ENCODE measurements at places on chromosomes 5 and 9.

DNA sequence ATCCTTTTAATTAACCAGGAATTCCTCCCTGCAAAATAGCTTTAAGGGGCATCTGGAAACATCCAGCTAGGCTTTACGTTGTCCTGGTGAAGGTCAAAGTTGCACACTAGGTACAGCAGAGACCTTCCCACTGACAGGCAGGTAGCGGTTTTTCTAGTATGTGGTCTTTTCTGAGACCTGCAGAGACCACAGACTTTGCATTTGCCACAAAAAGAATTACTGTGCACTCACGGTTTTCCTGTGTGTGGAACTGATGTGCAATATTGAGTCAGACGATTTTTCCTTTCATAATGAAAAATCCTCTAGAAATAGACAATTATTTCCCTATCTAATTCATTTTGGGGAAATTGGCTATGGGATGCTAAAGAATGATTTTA, 417.0 kb upstream of the ADAMTSL1 start:
- no peak for DNase-seq

DNA sequence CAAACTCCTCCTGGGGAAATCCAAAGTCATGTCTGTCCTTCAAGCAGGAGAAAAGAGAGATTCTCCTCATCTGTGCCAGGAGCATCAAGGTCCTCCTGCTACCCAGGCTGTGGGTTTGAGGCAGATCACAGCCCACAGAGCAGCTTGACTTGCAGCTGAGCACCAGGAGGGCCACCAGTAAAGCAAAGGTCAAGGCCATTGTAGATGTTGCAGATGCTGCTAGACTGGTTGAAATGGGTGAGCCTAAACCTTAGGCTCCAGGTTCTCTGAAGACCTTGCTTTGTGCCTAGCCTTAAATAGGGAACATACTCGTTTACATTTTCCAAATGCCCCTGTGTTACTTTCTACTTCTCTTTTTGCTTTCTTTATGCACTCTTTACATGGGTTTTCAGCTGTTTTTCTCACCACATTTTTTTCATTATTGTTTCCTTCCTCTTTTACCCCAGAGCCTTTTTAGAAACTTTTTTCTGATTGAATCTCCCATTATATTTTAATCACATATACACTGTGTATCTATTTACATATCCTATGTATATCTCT, at the start of gene IFNA2:
IFNA2 (minus strand) TSS at position 268 of the 540 bp plus-strand sequence; CDS start at position 199, 69 bp downstream.
- DNase-seq, result no peak

DNA sequence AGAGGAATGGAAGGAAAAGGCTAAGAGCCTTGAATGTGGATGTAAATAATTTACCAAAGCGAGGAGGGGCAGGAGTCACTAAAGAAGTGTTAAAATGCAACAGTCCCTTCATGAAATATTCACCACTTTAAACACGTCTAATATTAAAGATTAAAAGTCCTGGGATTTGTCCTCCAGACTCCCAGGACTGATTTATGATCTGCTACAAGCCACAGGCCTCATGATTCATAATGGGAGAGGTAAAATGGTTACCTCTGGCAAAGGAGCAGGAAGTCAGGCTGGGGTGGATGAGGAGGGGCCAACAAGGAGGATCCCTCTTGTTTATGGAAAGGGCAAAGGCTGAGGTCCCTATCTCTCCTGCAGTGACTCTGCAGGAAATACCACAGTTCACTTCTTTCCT, 292.4 kb downstream of the TRIM32 start:
- DNase-seq, result no peak

- no peak for DNase-seq
Observed at GRCh38 chr9:13990994-13991393, 322.9 kb downstream of the NFIB start.

GRCh38 chr9:87567001-87567400, 69.3 kb downstream of the DAPK1 start:
- DNase-seq, result no peak

- peak; percentile 73 for DNase-seq
Observed at GRCh38 chr9:136403538-136403914, 3.6 kb upstream of the SNAPC4 start.

DNA sequence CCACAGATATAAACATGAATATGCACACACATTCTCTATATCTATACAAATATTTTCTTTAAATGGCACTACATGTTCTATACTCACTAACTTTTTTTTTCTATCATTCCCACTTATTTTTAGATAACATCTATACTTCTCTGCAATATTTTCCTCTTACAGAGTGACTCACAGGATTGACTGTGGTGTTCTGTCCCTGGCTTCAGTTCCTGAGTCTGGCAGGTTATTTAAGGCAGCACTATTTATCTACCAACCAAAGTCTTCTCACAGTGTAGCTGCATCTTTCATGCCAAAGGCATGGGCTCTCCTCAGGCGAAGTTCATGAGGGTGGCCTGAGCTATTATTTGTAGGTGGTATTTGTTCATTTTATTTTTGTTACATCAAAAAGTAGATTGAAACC, 409.0 kb downstream of the PRR16 start:
- DNase-seq, result no peak

DNA sequence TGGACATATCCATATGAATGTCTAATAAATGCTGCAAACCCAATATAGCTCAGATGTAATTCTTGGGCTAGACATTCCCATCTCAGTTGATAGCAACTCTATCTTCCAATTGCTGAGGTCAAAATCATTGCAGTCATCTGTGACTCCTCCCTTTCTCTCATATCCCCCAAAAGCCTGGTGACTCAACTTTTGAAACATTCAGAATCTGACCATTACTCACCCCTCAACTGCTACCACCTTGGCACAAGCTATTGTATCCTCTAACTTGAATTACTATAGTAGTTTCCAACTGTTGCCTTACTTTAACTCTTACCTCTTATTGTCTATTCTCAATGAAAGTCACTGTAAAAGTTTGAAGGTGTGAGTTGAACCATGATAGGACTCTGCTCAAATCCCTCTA, 600.1 kb upstream of the RGMB start:
- DNase-seq, result no peak

DNA sequence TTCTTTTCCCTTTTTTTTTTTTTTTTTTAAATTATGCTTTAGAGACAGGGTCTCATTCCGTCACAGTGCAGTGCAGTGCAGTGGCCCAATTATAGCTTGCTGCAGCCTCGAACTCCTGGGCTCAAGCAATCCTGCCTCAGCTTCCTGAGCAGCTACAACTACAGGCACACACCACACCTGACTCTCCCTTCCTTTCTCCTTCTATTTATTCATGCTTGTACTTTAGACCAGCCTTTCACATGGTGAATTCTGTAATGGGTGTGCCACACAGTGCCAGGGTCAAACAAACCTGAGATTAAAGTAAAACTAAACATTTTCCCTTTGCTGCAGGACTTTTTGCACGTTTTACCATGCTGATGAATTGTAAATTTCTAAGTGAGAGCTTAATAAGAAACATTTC, 8.0 kb downstream of the SH3RF2 start:
- no peak for DNase-seq

- no peak for DNase-seq
Observed at GRCh38 chr9:72661401-72662135, 140.2 kb downstream of the TMC1 start.

DNA sequence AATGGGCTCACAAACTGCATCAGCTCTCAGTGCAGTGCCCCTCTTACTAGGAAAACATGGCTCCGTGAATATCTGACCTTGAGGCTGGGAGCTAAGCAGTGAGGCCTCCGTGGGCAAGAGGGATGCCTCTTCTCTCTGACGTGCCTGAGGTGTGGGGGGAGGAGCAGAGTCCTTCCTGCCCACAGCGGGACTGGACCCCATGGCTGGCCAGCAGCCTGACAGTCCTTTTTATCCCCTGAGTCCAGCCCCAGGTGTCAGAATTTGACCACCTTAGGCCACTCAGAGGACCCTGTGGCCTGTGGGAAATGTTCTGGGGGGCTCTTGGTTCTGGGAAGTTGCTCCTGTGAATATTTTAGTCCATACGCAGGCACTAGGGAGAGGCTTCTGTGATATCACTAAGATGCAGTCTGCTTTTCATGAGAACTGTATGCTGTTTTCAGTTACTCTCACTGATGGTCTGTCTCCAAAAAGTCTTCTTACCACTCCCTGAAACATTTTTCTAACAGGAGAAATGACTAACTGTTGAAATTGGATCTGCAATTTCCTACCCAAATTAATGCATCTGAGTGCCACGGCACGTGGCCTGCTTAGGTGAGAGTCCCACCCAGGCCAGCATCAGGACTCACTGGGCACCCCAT, 23.4 kb downstream of the ANGPTL2 start:
- no peak for DNase-seq
